Occipital lobe (tissue), 3 donors: ENCODE measurements at places on chromosomes 4 and X.
A peak's percentile ranks its signal among the peaks of the same experiment; 100 is the strongest.

- DNase-seq = no peak
These were observed 97.3 kb downstream of the RS1 start for GRCh38 chrX:18574591-18574990.

- no peak for DNase-seq
These were observed 6.7 kb downstream of the EDNRA start for GRCh38 chr4:147487616-147488015.

DNA sequence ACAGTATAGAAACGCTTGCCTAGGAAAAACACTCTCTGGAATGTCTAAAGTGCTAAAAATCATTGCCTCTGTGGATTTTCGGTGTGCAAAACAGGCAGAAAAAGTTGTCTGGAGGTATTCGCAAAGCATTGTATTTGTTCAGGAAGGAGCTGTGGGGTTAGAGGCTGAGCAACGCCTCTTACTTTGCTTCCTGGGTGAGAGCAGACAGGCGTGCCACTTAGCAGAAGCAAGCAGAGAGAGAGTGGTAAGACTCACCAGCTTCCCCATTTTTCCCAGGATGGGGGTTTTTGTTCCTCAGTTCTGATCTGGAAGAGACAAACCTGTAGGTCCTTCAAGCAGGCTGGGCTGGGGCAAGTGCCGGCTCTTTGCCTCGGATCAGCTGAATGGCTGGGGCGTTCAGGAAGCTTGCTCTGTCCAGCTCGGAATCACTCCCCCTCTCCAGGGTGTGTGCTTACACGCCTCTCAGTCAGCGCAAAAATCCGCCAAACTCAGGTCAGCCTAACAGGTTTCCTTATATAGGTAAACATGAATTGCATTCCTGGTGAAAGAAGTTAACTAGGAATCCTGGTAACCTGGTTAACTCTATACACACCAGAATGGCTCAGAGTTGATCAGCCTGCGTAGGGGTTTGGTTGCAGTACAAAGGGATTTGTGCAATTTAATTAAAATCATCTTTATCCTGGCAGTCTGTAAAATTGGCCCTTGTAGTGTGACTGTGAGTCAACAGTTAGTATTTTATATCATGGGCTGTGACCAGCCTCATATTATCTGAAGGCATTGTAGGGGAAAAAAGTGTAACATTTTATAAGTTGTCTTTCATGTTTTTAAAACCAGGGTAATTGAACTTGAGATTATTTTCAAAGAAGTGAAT lies 213.1 kb upstream of the MID1 start:
- DNase-seq = no peak

GRCh38 chrX:40564447-40564846 lies 16.3 kb upstream of the ATP6AP2 start:
- DNase-seq = no peak

GRCh38 chrX:40031911-40032310 lies 65.8 kb downstream of the BCOR start:
- no peak for DNase-seq

DNA sequence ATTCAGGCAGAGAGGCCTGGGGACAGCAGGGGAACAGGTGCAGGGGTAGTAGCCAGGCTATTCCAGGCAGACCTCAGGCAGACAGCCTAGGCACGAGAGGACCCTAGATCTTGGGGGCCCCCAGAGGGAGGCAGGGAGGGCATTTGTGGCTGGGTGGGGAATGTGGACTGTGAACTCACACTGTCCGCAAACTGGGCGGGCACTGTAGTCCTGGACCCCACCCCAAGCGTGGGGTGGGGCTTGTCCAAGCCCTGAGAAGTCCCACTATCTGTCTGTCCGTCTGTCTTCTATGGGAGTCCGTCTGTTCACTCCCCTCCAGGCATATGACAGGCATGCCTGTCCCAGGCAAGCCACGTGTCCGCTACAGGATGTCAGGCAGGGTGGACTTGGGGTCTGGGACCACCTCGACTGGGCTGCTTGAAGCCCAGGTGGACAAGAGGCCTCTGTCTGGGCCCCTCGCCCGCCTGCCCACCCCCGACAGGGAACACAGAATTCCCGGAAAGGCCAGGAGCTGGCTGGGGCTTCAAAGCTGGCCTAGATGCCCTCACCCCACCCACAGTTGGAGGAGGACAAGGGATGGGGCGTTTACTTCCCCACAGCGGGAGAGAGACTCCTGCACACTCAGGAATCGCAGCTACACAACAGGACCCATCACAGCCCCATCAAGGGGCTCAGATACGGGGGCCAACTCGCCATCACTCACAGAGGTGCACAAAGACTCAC lies at the start of gene SLC38A5:
Gene SLC38A5 (minus strand): TSS at position 151 of the 723 bp plus-strand sequence. CDS start 2,336 bp downstream, outside the sequence.
- no peak for DNase-seq

DNA sequence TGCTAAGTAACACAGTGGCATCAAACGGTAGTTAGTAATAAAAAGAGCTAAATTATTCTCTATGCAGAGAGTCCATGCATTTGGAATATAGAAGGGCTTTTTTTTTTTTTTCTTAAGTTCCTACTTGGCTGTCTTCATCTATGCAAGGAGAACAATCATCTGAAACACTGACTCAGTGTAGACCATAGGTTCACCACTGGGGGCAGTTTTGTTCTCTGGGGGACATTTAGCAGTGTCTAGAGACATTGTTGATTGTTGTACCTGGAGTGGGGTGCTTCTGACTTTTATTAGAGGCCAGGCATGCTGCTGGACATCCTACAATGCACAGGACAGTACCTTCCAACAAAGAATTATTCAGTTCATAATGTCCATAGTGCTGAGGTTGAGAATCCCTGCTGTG lies 41.2 kb downstream of the TMA16 start:
- no peak for DNase-seq

- DNase-seq = no peak
These were observed 13.6 kb downstream of the SMIM20 start for GRCh38 chr4:25927361-25928195.

DNA sequence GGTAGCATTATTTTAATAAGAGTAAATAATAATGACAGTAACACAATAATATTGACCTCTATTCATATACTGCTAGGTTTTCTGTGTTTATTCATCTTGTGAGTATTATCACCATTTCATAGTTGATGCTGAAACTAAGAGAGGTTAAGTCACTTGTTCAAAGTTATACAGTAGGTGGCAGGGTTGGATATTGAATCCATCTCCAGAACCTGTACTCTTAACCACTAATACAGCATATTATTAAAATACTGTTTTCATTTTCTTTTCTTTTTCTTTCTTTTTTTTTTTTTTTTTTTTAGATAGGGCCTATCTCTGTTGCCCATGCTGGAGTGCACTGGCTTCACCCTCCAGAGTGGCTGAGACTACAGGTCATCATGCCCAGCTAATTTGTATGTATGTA lies 7.1 kb upstream of the ELF2 start:
- DNase-seq = no peak

DNA sequence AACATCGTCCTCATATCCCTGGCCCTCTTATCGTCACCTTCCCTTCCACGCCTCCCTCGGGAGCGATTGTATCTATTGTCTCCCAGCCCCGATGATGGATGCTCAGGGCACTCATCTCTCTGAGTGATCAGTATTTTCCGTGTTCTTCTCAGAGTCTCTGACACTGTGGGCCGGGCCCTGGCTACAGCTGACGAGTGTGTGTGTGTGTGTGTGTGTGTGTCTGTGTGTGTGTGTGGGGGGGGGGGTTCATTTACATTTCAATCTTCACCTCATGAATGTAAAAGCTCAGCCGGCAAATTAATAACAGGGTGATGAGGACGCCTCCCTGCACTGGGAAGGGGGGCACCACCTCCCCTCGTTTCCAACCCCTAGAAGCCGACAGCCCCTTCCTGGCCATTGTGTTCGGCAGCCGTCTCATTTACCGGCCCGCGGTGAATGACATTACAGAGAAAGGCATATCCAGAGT lies 159.5 kb downstream of the SHOX start:
- no peak for DNase-seq

- no peak for DNase-seq
These were observed 671.2 kb upstream of the GALNTL6 start for GRCh38 chr4:171142045-171142444.

GRCh38 chr4:107442538-107443111 lies 277.4 kb downstream of the PAPSS1 start:
- DNase-seq = no peak

- DNase-seq = no peak
These were observed 13.9 kb downstream of the TMEM165 start for GRCh38 chr4:55409468-55410171.

DNA sequence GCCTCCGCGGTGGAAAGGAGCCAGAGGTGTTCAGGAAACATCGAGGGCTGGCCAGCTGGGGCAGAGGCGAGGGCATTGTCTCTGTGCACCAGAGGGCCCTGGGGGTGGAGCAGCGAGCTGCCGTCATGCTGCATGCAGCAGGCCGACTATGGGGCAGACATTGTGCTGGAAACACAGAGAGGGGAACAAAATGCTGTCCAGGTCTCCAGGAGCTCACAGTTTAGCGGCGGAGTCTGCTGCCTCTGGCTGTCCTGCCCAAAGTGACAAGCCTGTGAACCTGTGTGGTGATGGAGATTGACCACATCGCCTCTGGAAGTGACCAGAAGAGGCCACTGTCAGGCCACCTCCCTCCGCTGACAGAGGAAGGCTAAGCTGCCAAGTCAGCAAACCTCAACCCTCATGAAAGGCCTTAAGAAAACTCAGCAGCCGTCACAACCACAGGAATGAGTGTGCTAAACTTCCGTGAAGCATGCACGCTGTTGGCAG lies 20.1 kb upstream of the SASH3 start:
- DNase-seq = peak; percentile 4

DNA sequence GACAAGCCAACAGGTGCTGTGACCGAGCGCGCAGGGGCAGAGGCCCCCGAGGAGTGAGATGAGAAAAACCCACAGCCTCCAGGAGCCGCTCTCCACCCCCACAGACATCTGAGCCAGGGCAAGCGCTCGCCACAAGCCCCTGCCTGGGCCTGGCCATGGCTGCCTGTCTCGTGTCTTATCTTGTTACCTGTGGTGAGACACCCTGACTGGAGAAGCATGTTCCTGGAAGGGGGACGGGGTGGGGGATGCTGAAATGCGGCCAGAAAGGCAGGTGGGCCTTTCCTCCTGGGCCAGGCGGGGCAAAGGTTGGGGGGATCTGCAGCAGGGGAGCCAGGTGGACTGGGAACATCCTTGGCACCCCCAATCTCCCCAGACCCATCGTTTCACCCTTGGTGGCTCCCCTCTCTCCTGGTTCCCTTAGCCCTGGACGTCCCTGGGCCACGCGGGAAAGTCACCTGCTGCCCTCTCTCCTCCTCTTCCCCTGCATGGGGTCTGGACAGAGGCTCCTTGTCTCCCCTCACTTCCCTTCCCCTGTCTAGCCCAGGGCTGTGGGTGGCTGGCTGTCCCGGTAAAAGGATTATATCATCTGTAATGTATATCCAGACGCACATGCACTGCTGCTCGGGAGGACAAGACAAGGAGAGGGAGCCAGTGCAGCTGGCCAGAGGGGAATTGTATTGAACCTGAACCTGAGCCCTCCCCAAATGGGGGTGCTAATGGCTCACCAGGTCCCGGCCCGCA lies 8.4 kb upstream of the DUSP9 start:
- no peak for DNase-seq

GRCh38 chr4:62324215-62324614 lies 1124.1 kb downstream of the ADGRL3 start:
- no peak for DNase-seq

DNA sequence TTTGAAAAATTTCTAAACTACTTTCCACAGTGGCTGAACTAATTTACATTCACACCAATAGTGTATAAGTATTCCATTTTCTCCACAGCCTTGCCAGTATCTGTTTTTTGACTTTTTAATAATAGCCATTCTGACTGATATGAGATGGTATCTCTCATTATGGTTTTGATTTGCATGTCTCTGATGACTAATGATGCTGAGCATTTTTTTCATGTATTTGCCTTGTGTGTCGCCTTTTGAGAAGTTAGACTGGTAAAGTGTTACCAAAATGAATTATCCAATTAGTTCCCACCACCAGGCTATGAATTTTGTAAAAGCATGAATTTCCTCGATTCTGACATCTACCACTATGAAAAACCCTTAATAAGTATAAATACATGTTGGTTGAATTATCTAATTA lies 242.2 kb upstream of the GK2 start:
- no peak for DNase-seq

- no peak for DNase-seq
These were observed 29.0 kb upstream of the RAP1GDS1 start for GRCh38 chr4:98232202-98232601.

GRCh38 chrX:3711331-3711917 lies 2.0 kb downstream of the PRKX start:
- no peak for DNase-seq

GRCh38 chr4:56671860-56672259 lies 9.2 kb downstream of the HOPX start:
- DNase-seq = no peak

DNA sequence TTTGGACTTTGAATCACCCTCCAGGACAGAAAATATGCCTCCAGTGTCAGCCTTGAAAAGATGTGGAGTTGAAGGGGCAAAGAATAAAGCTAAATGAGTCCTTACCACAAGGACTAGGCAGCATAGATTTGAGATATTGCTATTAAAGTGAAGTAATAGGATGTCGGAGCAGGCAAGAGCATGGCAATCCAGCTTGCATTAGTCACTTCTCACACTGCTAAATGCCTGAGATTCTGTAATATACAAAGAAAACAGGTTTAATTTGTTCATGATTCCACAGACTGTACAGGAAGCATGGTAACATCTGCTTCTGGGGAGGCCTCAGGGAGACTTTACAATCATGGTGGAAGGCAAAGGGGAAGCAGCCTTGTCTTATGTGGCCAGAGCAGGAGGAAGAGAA lies 109.8 kb upstream of the PCDH7 start:
- no peak for DNase-seq

- no peak for DNase-seq
These were observed 10.8 kb downstream of the SLC10A7 start for GRCh38 chr4:146510942-146511341.

GRCh38 chr4:185145572-185145971 lies 2.5 kb downstream of the SLC25A4 start:
- DNase-seq = no peak

GRCh38 chr4:92825791-92826190 lies 522.0 kb downstream of the GRID2 start:
- DNase-seq = no peak

DNA sequence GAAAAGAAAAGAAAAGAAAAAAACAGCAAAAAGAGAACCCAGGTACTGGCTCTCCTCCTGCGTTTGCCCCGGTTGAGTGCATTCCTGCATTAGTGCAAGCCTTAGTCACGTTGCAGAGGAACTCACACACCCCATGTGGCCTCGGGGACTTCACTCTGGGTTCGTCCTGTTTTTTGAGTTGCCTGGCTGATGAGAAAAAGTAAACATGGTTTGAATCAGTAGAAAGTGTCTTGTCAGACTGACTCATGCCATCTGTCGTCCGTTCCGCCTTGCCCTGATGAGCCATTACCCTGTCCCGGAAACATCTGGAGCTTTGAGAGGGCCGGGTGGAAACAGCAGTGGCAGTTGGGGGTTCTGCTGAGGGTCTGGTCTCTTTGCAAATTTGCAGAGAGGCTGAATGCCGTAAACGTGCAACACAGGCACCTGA lies 16.3 kb downstream of the CD99 start:
- no peak for DNase-seq
